ENCODE measurements at places on chromosomes 2 and 18.

- DNase-seq = no peak
Observed at GRCh38 chr2:232348936-232349335, 29.6 kb upstream of the ALPP start.

- DNase-seq = no peak
Observed at GRCh38 chr2:79453918-79454317, 58.9 kb upstream of the CTNNA2 start.

GRCh38 chr2:173860082-173860481 lies 105.1 kb downstream of the SP3 start:
- DNase-seq = no peak

DNA sequence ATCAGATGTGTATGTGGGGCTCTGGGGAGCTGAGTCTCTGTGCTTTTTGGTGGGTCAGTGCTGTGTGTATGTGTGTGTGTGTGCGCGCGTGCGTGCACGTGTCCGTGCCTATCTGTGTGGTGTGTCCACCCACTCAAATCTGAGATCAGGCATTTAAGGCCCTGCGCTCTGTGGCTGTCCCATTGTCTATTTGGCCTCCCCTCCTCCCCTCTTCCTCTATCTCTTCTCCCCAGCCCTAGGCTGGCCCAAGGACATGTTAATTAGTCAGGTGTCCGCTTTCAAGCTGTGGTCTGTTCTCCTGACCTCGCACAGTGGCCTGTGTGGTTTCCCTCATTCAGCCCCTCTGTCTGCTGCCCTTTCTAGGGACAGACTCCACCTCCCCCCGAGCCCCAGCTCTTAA lies 136.4 kb downstream of the DYSF start:
- no peak for DNase-seq

DNA sequence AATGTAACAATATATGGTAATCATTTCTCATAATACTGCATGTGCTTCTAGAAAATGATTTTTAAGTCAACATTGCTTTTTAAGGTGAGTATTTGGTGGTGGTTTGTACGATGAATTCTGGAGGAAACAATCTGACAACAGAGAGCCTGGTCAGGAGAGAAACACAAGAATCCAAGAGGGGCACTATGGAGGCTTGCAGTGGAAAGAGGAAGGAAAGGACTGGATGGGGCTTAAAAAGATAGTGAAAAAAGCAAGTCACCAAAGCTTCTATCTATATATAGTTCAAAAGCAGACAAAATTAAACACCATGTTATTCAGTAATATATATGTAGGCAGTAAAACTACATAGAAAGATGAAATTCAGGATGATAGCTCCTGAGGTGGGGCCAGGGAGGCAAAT lies 109.4 kb upstream of the SERTAD2 start:
- DNase-seq = no peak

GRCh38 chr2:191355170-191355758 lies 110.1 kb downstream of the MYO1B start:
- DNase-seq = no peak

DNA sequence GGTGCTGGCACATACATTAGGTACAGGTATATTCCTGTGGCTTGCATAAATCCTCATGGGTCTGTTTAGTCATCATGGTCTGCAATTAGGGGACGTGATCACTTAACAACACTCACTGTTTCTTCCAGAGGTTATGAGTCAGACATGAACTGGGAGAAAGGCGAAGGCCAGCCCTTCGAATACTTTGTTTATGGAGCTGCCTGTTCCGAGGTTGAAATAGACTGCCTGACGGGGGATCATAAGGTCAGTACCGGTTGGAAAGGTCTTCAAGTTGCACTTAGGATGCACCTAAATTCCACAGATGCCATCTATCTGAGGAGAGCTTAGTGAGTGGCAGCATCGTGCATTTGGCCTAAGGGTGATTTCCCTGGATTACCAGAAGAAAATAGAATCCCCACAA lies 76.9 kb downstream of the AOX1 start:
- no peak for DNase-seq

- DNase-seq = no peak
Observed at GRCh38 chr2:70068119-70068518, 19.2 kb upstream of the PCBP1 start.

DNA sequence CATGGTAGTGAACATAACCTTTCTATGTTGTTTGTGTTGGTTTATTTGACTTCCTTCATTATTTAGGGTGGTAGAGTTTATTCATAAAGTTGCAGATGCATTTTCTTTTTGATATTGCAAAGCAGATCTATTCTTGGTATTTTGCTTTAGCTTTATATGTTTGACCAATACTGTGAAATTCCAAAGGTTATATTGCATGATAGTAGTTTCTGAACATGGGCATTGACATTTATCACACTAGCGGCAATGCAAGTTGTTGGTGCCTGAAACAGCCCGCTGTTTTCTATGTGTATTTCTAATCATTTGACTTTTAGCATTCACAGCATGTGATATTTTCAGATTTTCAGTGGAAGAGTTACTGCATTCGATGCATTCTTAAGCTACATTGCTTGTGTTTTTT lies 87.2 kb downstream of the ASXL3 start:
- DNase-seq = no peak

DNA sequence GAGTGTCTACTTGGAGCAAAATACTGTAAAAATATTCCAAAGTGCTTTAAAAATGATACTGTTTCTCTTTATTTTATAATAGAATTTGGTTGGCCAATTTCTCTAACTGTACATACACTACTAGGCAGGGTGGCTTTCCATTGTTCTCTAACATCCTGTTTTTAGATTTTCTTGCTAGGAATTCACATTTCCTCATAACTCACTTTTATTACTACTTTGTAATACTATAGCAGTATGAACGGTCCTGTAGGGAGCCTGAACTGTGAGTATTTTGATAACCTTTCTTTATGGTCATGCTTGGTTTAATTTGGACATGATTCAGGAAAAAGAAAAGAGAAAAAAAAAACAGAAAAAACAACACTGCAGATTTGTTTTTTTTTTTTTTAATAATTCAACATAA lies 37.8 kb downstream of the GCG start:
- DNase-seq = no peak

GRCh38 chr2:11097854-11098387 lies 57.3 kb upstream of the SLC66A3 start:
- DNase-seq = no peak

DNA sequence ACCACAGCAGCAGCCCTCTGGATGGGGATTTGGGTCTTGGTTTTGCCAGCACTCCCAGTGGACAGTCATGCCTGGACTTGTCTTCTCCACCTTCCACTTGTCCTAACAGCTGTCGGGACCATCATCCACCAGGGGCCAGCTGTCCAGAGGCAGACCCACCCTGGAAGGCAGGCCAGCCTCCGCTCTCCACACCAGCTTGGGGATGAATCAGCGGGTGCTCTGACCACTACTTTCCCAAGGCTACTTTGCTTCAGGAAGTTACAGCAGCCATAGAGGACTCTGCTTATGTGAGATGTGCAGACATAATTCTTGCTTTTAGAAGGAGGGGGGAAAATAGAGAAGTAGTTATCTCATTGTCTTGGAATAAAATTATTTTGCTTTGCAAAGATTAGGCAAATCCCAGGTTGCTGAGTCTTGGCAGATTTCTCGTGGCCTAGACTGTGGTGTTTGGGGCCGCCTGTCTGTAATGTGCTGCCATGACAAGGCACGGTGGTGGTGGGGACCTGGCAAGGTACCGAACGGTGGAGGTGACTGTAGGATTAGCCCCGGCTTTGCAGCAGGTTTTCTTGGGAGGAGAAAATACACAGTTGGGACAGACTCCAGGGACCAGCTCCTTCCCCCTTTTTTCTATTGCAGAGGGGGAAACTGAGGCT lies 148.7 kb downstream of the AGAP1 start:
- DNase-seq = no peak

- no peak for DNase-seq
Observed at GRCh38 chr2:237712477-237713377, 85.3 kb downstream of the LRRFIP1 start.

- DNase-seq = no peak
Observed at GRCh38 chr2:127506510-127506909, 19.8 kb downstream of the IWS1 start.

Measured in amygdala (tissue), 56 donors.